ENCODE measurements at places on chromosomes 12 and 14.
A peak's percentile ranks its signal among the peaks of the same experiment; 100 is the strongest.

DNA sequence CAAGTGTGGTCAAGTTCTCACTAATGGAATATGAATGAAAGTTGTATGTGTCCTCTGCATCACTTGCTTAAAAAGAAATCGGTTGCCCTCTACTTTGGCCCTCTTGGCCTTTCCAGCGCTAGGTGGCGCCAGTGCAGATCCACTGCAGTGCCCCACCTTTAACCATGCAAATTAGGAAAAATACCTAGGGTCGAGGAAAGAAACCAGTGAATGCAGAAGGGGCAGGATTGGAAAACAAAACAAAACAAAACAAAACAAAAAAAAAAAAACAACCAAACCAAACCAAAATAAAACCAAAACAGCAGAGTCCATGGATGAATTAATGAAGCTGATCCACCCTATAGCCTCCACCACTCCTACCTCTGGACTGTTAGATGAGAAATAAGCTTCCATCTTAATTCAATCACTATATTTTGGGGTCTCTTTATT lies 12.9 kb upstream of the NEMF start:
- DNase-seq, result peak; percentile 66

- no peak for DNase-seq
Observed at GRCh38 chr12:7884689-7885088, 12.0 kb upstream of the SLC2A14 start.

- no peak for DNase-seq
Observed at GRCh38 chr12:93802698-93803423, 125.7 kb downstream of the CRADD start.

DNA sequence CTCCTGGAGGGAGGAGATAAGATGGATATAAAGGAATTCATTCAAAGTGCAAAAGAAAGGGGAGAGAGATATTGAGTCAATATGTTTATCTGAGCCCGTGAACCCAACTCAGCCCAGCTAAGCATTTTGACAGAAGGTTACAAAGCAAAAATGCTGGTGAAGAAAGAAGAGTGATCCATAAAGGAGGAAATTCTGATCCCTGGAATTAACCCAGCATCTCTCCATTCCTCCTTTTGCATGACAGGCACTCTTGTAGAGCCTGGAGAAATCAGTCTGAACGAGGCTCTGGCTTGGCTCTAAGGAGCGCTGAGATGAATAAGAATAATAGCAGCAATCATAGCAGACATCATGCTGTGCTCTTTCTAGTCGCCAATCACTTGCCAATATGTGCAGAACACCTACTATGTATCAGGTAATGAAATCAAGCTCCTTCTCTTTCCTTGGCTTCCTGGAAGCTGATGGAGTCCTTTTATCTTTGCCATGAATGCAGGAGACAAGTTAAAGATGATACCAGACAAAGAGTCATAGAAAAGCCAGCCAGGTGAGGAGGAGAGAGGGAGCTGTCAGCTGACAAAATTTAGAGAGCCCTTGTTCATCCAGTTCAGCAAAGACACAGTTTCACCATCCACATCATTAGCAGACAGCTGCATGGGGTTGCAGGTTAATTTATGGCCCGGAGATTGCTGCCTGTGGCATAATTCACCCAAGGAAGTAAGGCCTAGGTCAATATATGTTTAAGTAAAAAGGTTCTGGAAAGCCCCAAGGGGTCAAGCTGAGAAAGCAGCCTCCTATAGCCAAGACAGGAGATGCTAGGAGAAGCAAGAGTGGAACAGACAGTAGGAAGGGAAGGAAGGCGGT lies 476.5 kb upstream of the TBX3 start:
- no peak for DNase-seq

GRCh38 chr12:100266585-100266834 lies 369 bp downstream of the DEPDC4 start:
- DNase-seq, result peak; percentile 91
